ENCODE measurements at places on chromosomes 3 and 15.

GRCh38 chr15:68230157-68231100 lies 901 bp upstream of the CLN6 start:
- peak; percentile 65 for DNase-seq

GRCh38 chr3:100653604-100654294 lies 44.3 kb downstream of the ADGRG7 start:
- no peak for DNase-seq

- no peak for DNase-seq
Observed at GRCh38 chr3:54294214-54294613, 171.9 kb downstream of the CACNA2D3 start.

- no peak for DNase-seq
Observed at GRCh38 chr15:36594556-36595090, 15.2 kb downstream of the CDIN1 start.

- DNase-seq, result no peak
Observed at GRCh38 chr15:77417602-77418001, 2.3 kb downstream of the PEAK1 start.

GRCh38 chr3:8651418-8652323 lies 7.1 kb upstream of the SSUH2 start:
- DNase-seq, result no peak

DNA sequence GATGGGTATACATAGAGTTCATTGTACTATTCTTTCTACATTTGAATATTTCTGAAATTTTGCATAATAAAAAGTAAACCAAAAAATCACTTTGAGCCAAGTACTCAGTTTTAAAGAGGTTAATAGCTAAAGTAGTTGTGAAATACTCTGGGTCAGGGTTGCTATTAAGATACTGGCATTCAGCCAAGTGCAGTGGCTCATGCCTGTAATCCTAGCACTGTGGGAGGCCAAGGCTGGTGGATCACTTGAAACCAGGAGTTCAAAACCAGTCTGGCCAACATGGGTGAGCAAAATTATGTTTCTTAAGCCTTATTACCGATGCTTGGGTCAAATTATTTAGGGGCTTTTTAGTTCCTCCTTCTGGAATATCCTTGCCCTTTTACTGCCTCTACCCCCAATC lies 122.0 kb upstream of the MELTF start:
- no peak for DNase-seq

GRCh38 chr15:49472338-49472737 lies 49.3 kb downstream of the FGF7 start:
- no peak for DNase-seq

GRCh38 chr3:139468399-139468798 lies 7.9 kb downstream of the RBP2 start:
- no peak for DNase-seq

DNA sequence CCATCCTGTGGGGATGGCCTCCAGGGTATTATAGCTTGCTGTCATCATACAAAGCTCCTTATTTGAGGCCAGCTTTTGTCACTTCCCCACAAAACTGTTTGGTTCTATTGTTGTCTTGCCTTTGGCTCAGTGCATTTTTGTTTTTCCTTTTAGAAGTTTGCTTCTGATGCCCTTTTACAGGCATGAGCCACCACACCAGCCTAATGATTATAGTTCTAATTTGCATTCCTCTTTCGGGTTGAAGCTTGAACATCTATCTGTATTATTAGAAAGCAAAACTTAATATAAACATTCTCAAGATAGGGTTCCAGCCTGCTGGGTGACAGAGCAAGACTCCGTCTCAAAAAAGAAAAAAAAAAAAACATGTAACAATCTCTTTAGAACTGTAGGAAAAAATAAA lies 39.8 kb downstream of the SMARCC1 start:
- no peak for DNase-seq

DNA sequence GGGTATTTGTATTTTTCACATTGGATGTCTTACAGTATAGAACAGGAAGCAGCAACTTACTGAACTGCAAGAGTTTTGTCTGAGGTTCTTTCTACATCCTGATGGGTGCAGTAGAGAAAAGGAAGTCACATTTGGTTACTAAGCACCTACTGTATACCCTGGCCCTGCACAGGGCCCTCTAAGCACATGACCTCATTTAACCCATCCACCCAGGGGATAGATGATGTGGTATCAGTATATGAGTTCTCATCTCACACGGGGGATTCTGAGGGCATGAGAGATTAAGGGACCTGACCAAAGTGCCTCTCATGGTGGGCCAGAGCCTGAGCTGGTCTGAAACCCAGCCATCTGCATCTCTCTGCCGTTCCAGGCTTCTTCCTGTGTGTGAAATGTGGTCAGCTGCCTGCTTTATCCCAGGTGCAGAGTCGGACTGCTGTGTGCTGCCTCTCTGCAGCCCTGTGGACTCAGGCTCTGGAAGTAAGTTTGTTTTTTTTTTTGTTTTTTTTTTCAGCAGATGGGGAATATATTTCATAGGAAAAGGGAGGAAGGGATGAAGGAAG lies 17.9 kb downstream of the SLC6A11 start:
- no peak for DNase-seq

- DNase-seq, result no peak
Observed at GRCh38 chr3:148992027-148992634, 791 bp downstream of the GYG1 start.

GRCh38 chr3:133476971-133477375 lies 77.1 kb downstream of the BFSP2 start:
- no peak for DNase-seq

DNA sequence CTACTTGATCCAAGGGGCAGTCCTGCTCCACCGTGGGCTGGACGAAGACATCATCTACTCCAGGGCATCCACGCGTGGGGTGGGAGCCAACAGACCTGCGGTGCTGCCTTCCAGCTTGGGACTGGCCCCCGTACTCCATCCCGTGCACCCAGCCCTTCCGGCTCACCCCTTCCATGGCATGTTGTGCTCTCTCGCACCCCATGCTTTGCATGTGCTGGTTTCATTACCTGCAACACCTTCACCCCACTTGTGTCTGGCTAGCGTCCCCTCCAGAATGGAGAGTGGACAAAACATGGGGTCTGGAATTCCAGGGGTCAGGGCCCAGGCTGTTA lies 30.2 kb downstream of the SEMA7A start:
- no peak for DNase-seq
